Stimulated activated CD8-positive, alpha-beta memory T cell treated with anti-CD3 and anti-CD28 coated beads, Interleukin-4, amount 100 ng/mL, for 1 hour (primary cell): ENCODE measurements at places on chromosomes 4 and X.

- DNase-seq = no peak
These were observed 54.9 kb downstream of the COL4A5 start for GRCh38 chrX:108494406-108495090.

DNA sequence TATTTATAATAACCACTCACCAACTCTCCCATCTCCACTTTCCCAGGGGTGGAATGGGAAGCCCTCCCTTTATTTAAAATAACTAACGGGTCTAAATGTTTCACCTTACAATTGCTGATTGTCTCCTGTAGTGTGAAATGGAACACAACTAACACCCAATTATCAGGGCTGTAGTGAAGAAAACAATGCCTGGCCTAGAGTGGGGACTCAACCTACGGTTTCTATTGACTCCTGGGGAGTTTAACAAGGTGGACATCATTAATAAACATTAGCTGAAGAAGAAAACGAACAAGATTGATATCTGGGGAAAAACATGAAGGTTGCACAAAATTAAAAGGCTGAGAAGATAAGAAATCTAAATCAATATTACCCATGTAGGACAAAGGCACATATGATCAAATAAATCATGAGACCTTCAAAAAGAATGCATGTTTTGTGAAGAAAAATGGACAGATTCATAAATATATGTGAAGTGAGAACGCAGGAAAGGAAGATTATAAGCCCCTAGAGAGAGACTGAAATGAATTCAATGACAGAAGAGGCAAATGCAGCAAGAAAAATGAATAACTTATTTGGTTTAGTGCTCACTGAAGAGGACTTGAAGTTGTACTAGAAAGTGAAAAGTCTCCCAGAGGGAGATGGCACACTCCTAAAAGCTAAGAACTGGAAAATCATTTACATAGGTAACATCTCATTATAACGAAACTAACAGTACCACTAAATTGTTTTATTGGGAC is 593.0 kb upstream of the AADAT start:
- DNase-seq = no peak

GRCh38 chrX:123013141-123013540 is 170.9 kb upstream of the GRIA3 start:
- DNase-seq = no peak

DNA sequence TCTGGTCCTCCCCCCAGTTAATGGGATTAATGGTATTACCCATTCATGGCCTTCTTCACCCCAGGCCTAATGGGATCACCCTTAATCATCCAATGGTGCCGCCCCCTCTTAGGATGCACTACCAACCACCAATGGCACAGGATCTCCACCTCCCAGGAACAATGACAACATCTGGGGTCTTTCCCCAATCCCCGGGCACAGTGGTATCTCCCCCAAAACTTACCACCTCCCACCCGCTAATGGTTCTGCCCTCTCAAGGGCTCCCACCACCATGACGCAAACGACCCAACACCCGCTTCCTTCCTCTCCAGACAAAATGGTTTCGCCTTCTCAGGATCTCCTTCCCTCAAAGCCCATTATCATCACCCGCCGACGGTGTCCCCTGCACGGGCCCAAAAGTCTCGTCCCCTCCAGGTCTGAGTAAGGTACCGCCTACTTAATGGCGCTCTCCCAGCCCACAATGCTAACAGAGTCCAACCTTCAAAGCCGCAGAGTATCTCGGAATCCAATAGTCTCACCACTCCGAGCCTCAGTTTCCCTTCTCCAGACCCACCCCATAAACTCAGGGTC is 458 bp downstream of the GRIPAP1 start:
- peak; percentile 16 for DNase-seq

- DNase-seq = no peak
These were observed 68.8 kb upstream of the ARHGAP24 start for GRCh38 chr4:85406185-85406584.

DNA sequence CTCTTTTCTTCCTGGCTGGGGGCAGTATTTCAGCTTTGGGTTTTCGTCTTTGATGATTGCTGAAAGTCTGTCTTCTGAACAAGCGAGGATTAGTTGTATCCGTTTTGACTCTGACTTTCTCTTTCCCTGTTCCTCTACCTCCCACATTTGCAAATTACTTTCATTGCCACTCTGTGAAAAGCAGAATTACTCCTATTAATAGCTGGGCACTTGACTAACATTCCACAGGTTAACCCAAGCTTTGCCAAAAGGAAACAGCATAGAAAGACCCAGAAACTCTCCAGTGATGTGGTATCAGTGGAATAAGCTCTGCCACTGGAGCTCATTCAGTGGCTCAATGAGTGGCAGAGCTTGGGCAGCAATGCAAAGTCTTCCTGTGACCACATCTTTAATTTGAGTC is 238.9 kb downstream of the PALLD start:
- no peak for DNase-seq

GRCh38 chr4:95217197-95217596 is 331.6 kb downstream of the UNC5C start:
- DNase-seq = no peak

GRCh38 chrX:107654872-107655761 is 26.8 kb downstream of the PRPS1 start:
- DNase-seq = no peak

GRCh38 chrX:78330540-78330939 is 3.1 kb upstream of the CYSLTR1 start:
- no peak for DNase-seq

- DNase-seq = no peak
These were observed 44.2 kb upstream of the TMEM131L start for GRCh38 chr4:153421941-153422340.

- no peak for DNase-seq
These were observed 391 bp upstream of the IDUA start for GRCh38 chr4:986428-986878.
